ENCODE measurements at places on chromosomes 7 and 10. TPM values are rescaled to one million over a fixed set of nuclear protein-coding genes. Genes with fewer than 3 reads are reported as not detected.
A peak's percentile ranks its signal among the peaks of the same experiment; 100 is the strongest.

The SFTPA1 gene
- not detected for total RNA-seq

The BHLHA15 gene
- total RNA-seq: not detected

The LEP gene
- total RNA-seq: 0.15 TPM

The NUDT13 gene
- total RNA-seq: 1.1 TPM

The PRKG1 gene
- total RNA-seq: 41.9 TPM

The THSD7A gene
- total RNA-seq: 4.5 TPM

The PNLIPRP3 gene
- 0.30 TPM for total RNA-seq

The UTF1 gene
- not detected for total RNA-seq

DNA sequence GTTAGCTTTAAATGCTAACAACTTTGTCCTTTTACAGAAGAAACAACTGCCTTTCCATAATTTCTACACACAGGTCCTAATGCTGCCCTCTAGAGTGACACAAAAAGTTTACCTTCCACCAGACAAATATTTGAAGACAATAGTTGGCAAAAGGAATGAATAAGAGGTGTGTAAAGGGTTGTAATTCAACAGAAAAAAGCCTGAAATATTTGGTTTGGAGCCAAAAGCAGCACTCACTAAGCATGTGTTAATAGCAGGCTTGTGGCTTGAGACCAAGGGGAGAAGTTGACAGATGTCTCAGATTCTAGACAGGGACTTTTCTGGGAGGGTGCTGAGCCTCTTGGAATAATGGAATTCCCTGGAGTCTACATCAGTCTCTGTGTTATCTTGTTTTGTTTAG, 156.2 kb upstream of the GALNT17 start:
- no peaks in the 10 kb centered on the region for H3K4me1 ChIP-seq
- no peak for ATAC-seq
- H3K27me3 ChIP-seq: no peaks in the 10 kb centered on the region
- no peak overlapping the region for H3K4me3 ChIP-seq
- H3K27ac ChIP-seq: no peak overlapping the region

DNA sequence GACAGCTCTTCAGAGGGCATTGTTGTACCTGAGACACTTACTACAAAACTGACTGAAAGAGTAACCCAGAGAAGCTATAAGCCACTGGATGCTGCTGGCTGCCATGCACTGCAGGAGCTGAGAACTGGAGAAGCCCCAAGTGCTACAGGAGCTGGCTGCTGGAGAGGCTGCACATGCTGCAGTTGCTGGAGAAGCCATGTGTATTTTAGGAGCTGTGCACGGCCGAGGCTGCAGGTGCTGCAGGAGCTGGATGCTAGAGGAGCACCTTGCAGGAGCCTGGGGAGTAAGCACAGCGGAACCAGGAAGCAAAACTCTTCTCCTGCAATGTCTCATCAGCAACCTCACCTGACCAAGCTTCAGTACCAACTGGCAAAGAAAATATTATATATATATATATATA, 45.5 kb downstream of the STEAP1B start:
- no peaks in the 10 kb centered on the region for H3K36me3 ChIP-seq
- no peak overlapping the region for H3K4me3 ChIP-seq
- no peak for ATAC-seq
- no peak overlapping the region for H3K27ac ChIP-seq
- no peaks in the 10 kb centered on the region for H3K27me3 ChIP-seq

DNA sequence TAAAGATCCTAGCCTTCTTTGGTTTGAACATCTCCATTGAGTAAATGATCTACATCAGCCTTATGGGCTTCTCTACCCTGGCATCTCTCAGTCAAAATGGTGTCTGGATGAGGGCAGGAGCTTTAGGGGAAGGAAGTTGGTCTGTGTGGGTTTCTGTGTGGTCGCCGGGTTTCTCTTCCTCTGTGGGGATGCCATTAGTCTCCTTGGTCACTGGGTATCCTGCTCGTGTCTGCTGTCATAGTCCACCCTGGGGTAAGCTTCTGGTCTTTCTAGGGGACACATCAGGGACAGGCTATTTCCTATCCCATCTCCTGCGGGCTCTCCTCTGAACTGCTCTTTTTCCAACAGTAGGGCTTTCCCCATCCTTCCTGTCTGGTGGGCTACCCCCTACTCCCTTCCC, 150.3 kb upstream of the NPY start:
- H3K4me3 ChIP-seq: no peak overlapping the region
- ATAC-seq: no peak
- H3K27ac ChIP-seq: no peak overlapping the region
- no peaks in the 10 kb centered on the region for H3K36me3 ChIP-seq
- H3K4me1 ChIP-seq: no peaks in the 10 kb centered on the region
- no peaks in the 10 kb centered on the region for H3K27me3 ChIP-seq

DNA sequence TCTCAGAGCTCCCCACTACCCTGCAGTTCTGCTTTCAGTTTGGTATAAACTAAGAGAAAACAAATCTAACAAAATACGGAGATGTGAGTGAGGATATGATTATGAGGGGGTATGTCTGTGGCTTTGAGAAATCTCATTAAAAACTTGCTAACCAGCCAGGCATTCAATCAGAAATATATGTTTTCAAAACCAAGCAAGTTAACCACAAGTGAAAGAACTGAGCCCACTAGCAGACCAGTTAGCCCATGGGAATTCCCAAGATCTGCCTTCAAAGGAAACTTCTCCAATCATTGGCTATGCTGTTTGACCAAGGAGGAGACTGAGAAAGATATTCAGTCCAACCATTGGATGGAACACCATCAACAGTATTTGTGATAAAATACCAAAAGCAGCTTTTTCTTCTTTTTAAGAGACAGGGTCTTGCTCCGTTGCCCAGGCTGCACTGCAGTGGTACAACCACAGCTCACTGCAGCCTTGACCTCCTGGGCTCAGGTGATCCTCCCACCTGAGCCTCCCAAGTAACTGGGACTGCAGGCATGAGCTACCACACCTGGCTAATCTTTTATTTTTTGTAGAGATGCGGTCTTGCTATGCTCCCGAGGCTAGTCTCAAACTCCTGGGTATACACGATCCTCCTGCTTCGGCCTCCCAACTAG, 41.2 kb downstream of the FGFR2 start:
- no peaks in the 10 kb centered on the region for H3K27me3 ChIP-seq
- no peaks in the 10 kb centered on the region for H3K4me1 ChIP-seq
- no peak overlapping the region for H3K4me3 ChIP-seq
- no peaks in the 10 kb centered on the region for H3K36me3 ChIP-seq
- H3K27ac ChIP-seq: no peak overlapping the region

DNA sequence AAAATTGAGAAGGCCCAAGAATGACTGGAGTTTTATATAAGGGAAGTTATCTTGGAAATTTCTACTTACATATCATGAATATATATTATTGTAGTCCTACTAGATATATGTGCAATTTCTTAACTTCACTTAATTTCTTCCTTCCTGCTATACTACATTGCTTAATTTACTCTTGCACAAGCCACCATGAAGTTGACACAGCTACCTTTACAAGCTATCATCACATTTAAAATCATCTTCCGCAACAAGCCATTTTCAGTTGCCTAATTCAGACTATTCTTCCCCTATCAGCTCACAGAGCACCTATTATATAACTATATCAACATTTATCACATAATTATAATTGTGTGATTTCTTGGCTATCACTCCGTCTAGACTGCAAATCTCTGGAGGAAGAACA, 418.4 kb downstream of the PARD3 start:
- no peaks in the 10 kb centered on the region for H3K36me3 ChIP-seq
- no peak overlapping the region for H3K4me3 ChIP-seq
- H3K4me1 ChIP-seq: no peaks in the 10 kb centered on the region
- no peak overlapping the region for H3K27ac ChIP-seq
- H3K27me3 ChIP-seq: no peaks in the 10 kb centered on the region

DNA sequence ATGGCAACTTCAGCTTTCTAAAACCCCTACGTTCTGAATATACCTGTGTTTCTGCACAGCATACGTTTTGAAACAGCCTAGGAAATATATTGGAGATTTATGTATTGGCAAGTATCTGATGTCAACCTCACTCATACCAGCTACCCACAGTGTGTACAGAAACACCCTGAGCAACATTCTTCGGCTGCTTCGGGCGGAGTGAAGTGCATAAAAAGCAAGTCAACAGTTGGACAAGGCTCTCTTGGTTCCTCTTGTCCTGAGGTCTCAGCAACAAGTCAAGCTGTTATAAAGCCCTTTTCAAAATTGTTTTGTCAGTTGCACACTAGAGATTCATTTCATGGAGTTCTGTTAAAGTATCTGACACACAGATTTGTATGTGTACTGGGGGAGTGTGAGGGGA, 40.0 kb upstream of the PAPSS2 start:
- H3K4me1 ChIP-seq: no peaks in the 10 kb centered on the region
- no peak overlapping the region for H3K4me3 ChIP-seq
- H3K36me3 ChIP-seq: no peaks in the 10 kb centered on the region
- no peak overlapping the region for H3K27ac ChIP-seq

DNA sequence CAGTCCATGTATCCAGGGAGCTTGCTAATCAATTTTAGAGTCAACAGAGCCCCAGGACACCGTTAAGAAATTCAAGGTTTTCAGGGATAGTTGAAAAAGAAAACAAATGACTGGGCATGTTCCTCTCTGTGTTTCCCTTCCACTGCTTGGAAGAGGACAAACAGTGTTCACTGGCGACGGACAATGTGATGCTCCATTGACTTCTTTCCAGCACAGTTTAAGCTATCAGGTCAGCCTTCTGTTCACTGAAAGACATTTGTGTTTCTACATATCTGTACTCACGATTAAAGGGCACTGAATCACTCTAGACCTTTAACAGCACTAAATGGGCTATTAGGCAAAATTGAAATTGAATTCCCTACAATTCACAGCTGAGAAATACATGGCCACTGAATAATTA, 123.6 kb downstream of the RNLS start:
- H3K36me3 ChIP-seq: no peaks in the 10 kb centered on the region
- no peaks in the 10 kb centered on the region for H3K4me1 ChIP-seq
- peak; percentile 34 for ATAC-seq
- H3K4me3 ChIP-seq: no peak overlapping the region

- H3K27ac ChIP-seq: no peak overlapping the region
- no peak overlapping the region for H3K4me3 ChIP-seq
- no peaks in the 10 kb centered on the region for H3K36me3 ChIP-seq
- peaks cover 12% of the 10 kb centered on the region for H3K4me1 ChIP-seq
- ATAC-seq: no peak
These were observed 3.7 kb downstream of the CFAP46 start for GRCh38 chr10:132938472-132939339.

DNA sequence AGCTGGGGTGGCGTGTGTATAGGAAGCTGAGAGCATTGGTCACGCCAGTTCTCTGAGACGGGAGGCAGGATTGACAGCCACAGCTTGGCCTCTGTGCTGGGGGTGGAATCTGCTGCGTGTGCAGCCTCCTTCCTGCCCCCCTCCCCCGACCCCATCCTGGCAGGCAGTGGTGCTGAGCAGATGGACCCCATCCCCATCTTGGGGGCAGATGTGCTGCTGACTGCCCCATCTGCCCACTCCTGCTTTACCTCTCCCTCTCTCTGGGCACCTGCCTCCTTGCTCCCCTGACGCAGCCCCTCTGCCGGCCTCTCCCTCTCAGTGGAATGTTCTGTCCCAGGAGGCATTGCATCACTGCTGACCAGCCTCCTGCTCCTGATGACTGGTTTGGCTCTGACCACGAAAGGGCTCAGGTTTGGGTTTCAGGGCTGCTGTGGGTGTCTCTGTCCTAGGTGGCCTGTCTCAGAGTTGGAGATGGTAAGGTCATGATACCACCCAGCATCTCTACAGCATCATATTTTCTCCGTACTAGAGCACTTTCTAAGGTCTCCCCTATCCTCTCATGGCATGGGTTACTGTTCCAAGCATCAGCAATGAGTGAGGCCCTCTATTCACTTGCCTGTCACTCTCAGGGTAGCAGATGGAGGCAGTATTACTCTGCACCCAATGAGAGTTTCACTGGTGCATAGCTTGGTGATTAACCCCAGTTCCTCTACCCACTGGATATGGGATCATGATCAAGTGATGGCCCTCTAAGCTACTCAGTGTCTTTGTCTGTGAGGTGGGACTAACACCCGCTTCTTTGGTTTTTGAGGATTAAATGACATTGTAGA, 81.9 kb downstream of the RBM20 start:
- no peak overlapping the region for H3K4me3 ChIP-seq
- H3K4me1 ChIP-seq: no peaks in the 10 kb centered on the region
- H3K27me3 ChIP-seq: peaks cover 11% of the 10 kb centered on the region
- no peaks in the 10 kb centered on the region for H3K36me3 ChIP-seq

- H3K27ac ChIP-seq: no peak overlapping the region
- no peaks in the 10 kb centered on the region for H3K27me3 ChIP-seq
- no peak overlapping the region for H3K4me3 ChIP-seq
- no peaks in the 10 kb centered on the region for H3K36me3 ChIP-seq
These were observed 5.9 kb upstream of the LAMB1 start for GRCh38 chr7:108008827-108009226.
